Stimulated activated CD4-positive, alpha-beta T cell treated with anti-CD3 and anti-CD28 coated beads, Interleukin-1b, Interleukin-23, amount 100 ng/mL, for 1 hour (primary cell): ENCODE measurements at places on chromosomes 6 and 20.

DNA sequence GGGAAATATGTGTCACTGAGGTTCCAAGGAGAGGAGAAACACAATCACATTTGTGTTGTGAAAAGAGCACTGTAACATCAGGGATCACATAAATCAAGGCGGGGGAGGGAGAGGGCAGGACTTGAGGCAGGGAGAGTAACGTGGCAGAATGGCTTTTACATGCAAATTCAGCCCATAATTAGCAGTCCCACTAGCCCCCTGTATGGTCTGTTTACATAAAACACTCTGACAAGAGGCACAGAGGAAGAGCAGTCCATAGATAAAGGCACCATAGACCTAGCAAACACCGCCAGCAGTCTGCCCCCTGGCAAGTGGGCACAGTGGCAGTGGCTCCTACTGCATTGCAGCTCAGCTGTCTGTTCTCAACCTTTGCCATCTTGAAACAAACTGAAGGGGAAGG is 82.7 kb downstream of the LYRM2 start:
- no peak for DNase-seq

GRCh38 chr6:36177166-36177565 is 19.4 kb upstream of the BRPF3 start:
- DNase-seq, result no peak

GRCh38 chr20:15065794-15066193 is 728.4 kb upstream of the FLRT3 start:
- DNase-seq, result no peak

- no peak for DNase-seq
These were observed 152.3 kb upstream of the NEDD9 start for GRCh38 chr6:11384531-11385309.

GRCh38 chr6:7730001-7730783 is 4.3 kb downstream of the BMP6 start:
- no peak for DNase-seq

DNA sequence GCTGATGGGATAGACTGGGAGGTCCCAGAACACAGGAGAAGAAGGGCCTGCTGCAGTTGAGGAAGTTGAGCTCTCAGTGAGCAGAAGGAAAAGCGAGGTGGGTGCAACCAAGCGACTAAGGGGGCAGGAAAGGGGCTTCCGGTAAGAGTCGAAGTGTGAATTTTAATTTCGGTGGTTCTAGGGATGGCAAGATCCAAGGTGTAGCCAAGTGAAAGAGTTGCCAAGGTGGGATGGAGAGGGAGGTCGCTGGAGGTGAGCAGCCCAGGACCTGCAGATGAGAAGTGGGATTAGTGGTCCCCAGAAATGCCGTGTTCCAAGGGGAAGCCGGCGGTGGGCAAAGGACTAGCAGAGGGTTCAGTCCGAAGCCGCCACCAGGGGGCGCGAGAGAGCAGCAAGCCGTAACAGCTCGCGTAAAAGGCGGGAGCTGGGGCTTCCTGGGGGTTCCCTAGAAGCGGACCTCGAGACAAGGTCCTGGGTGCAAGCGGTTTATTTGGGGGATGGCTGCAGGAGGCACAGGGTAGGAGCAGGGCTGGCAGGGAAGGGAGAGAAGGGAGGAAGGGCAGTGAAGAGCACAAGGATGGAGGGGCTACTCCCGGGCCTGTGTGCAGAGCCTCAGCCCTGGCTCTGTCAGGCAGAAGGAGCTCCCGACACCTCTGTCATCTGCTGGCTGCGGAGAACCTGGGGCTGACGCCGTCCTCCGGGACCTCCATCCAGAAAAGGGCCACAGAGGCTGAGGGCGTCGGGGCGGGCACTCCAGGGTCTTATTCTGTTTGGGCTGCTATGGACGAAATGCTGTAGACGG is 103.6 kb downstream of the PAX1 start:
- no peak for DNase-seq

DNA sequence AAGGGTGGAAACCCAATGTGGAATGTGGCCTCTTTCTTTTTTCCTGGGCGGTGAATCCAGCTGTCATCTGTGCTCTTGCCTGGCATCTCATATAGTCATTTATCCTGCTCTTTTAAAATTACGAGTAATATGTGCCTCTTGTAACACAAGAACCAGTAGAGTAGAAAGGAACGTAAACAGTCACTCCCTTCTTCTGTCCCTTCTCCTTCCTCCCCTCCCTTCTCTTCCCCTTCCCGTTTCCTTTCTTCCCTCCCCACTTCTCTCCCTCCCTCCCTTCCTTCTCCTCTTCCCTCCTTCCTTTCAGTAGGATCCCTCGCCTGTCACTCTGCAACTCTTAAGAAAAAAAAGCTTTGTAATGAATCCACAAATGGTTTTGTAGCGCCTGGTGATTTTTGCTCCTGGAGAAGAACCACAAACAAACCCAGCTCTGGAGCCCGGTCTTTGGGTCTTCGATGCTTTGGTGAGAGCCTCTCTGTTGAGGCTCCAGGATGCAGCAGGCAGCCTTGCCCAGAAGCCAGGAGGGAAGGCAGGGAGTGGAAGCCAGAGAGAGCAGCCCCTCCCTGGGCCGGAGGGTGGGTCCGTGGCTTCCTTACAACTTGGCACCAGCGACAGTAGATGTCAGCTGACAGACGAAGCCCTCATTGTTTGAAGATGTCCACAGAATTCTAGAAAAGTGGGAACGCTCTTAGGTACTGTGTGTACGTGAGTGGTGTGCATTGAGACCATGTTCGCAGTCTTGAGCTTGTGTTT is 15.0 kb downstream of the DUSP22 start:
- no peak for DNase-seq

DNA sequence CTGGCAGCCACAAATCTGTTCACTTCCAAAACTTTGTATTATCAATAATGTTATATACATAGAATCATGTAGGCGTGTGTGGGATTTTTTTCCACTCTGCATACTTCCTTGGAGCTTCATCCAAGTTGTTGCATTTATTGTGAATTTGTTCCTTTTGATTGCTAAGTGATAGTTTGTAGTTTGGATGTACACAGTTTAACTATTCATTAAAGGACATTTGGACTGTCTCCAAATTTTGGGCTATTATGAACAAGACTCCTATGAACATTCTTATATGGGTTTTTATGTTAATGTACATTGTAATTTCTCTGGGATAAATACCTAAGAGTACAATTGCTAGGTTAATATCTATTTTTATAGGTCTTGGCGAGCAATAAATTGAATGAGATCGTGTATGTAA is 36.2 kb upstream of the GCNT2 start:
- DNase-seq, result no peak

- DNase-seq, result no peak
These were observed 84.4 kb downstream of the SAMD3 start for GRCh38 chr6:130138116-130138908.

GRCh38 chr6:136079701-136080565 is 170.2 kb downstream of the MTFR2 start:
- DNase-seq, result no peak

- DNase-seq, result no peak
These were observed 83.8 kb upstream of the FAM184A start for GRCh38 chr6:119162134-119162775.

GRCh38 chr6:107228754-107229153 is 113.4 kb upstream of the BEND3 start:
- DNase-seq, result no peak

DNA sequence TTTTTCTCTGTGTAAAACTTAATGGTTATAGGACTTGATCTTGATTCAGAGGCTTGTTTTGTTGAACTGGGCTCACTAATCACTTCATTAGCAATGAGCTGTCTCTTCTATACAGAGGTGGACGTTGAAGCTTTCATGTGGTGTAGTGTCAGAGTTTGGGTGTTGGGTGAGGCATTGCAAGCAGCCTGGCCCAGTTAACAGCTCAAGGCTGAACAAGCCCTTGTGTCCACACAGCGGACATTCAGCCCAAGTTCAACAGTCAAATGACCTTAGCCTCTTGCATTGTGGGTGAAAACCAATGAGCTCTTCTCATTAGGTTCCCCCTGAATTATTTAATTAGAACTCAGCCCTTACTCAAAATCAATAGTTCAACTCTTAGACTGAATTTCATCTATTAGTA is 12.5 kb downstream of the COL10A1 start:
- DNase-seq, result no peak

- DNase-seq, result no peak
These were observed 144.9 kb downstream of the TRMT11 start for GRCh38 chr6:126131246-126131645.

GRCh38 chr6:159701413-159701999 is 8.5 kb upstream of the SOD2 start:
- DNase-seq, result no peak

- no peak for DNase-seq
These were observed at the start of gene NINL for GRCh38 chr20:25584905-25585704. NINL (minus strand) TSS chr20:25585531; CDS start chr20:25526587, 58,944 bp downstream.
